Activated CD4-positive, alpha-beta memory T cell treated with anti-CD3 and anti-CD28 coated beads for 36 hours (primary cell): ENCODE measurements at places on chromosomes 13 and 19.

- DNase-seq, result peak; percentile 41
Observed at GRCh38 chr19:39765091-39766076, 13.3 kb upstream of the LEUTX start.

DNA sequence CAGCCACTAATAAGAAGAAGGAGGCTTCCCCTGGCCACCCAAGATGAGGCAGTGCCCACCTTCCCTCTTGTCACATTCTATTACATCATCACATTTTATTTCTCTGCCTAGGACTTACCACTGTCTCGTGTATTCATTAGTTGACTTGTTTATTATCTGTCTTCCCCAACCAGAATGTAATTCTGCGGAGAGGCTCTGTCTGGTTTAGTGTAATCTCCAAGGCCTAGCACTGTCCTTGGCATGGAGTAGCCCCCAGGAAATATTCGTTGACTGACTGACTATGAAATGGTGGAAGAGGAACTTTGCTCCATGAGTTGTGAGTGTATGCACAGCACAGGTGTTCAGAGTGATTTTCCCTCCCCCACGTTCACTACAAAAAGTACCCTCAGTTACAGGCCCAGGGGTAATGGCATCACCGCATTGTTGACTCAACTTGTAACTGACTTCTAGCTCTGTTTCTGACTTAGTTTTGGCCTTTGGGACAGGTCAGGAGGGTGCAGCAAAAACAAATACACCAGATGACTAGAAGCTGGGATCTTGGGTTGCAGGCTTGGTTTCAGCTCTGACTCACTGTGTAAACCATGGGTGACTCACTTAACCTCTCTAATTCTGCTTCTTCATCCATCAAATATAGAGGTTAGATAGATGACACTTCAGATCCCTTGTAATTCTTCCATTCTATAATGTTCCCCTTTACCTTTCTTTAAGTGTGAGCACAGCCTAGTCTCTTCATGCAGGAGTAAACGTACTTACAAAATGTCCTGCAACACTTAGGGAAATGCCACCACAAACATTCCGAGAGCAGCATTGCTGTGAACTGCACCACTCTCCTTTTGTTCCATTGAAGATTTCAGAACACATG is 229.7 kb downstream of the KCNRG start:
- peak; percentile 85 for DNase-seq

- DNase-seq, result no peak
Observed at GRCh38 chr13:22108979-22109378, 438.1 kb downstream of the FGF9 start.

GRCh38 chr13:100764937-100765336 is 90.3 kb upstream of the TMTC4 start:
- no peak for DNase-seq

GRCh38 chr13:97395447-97396136 is 38.4 kb upstream of the RAP2A start:
- no peak for DNase-seq

GRCh38 chr19:30064348-30064699 is 122.3 kb downstream of the URI1 start:
- no peak for DNase-seq

- no peak for DNase-seq
Observed at GRCh38 chr13:112481458-112481857, 105.3 kb downstream of the SPACA7 start.

DNA sequence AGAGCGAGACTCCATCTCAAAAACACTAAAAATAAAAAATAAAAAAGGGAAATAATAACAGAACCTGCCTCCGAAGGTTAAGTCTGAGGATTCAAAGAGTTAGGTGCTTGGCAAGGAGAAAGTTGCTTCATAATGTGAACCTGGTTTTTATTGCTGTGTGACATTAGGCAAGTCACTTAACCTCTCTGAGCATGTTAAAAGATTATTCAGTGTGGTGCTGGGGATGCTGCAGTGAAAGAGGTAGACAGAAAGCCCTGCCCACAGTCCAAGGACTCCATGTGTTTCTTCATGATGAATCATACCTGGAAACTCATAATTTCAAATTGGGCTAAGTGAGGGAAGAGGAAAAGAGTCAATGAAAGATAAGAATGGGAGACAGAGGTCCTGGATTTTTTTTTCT is 2.4 kb downstream of the IL27RA start:
- no peak for DNase-seq

- no peak for DNase-seq
Observed at GRCh38 chr13:94712812-94713560, 641 bp upstream of the SOX21 start.

- DNase-seq, result no peak
Observed at GRCh38 chr13:20156702-20157101, 4.2 kb downstream of the GJA3 start.
